ENCODE measurements at places on chromosomes 6 and 20.
A peak's percentile ranks its signal among the peaks of the same experiment; 100 is the strongest.

DNA sequence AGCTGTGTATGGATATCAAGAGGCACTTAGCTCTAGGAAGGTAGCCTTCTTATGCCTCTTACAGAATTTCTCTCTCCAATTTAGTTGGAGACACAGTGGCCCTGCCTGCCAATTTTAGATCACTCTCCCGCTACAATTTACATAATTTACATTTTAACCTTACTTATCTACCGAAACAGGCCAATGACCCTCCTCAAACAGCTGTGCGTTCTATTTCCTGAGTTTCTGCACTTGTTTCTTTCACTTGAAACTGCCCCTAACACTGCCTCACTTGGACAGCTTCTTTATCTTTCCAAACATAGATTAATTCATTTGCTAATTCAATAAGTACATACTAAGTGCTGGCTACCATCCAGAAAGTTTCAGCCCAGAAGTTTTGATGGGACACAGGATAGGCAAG, 52.9 kb upstream of the HDDC2 start:
- DNase-seq, result no peak

- DNase-seq, result no peak
These were observed 33.4 kb downstream of the CTNNBL1 start for GRCh38 chr20:37726971-37727956.

DNA sequence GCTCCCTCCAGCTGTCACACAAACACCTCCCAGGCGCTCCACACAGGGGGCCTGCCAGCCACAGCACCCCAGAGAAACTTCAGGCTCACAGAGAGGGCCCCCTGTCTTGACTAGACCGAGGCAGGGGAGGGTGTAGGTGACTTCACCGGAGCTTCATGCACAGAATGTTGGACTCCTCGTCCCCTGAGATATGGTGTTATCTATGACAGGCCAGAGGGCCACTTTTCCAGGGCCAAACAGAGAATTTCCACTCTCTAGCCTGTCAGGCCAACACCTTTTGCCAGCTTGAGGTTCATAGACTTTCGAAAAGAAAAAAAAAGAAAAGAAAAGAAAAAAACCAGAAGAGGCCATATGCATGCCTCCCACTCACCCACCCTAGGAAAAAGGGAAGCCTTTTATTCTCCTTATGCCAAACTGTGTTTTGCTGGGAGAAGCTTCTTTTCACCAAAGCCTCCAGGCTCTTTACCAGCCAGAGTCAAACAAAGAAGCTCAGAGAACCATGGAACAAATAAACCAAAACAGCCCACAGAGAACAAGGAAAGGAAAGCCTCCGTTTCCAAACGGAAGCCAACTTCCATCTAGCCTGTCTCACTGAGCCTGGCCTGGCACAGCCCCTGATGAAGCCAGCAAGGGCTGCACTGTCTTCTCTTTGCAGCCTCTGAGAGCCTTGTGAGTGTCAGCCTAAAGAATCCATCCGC, 313.2 kb upstream of the JARID2 start:
- no peak for DNase-seq

- no peak for DNase-seq
These were observed 288.8 kb downstream of the BTBD9 start for GRCh38 chr6:38350942-38351341.

GRCh38 chr6:49606721-49607390, 29.8 kb downstream of the RHAG start:
- DNase-seq, result peak; percentile 42

DNA sequence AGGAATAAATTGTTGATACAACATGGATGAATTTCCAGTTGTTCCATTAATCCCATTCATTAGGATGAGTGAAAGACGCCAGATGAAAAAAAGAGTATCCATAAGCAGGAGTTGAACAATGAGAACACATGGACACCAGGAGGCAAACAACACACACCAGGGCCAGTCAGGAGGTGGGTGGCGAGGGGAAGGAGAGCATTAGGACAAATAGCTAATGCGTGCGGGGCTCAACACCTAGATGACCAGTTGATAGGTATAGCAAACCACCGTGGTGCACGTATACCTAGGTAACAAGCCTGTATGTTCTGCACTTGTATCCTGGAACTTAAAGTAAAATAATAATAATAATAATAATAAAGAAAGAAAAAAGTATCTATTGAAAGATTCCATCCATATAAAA, 11.1 kb downstream of the PCED1A start:
- no peak for DNase-seq

GRCh38 chr6:160036790-160037206, 67.9 kb downstream of the IGF2R start:
- DNase-seq, result peak; percentile 77

- DNase-seq, result no peak
These were observed 7.7 kb downstream of the RBM39 start for GRCh38 chr20:35734374-35734773.

GRCh38 chr6:119119989-119120388, 41.5 kb upstream of the FAM184A start:
- no peak for DNase-seq

DNA sequence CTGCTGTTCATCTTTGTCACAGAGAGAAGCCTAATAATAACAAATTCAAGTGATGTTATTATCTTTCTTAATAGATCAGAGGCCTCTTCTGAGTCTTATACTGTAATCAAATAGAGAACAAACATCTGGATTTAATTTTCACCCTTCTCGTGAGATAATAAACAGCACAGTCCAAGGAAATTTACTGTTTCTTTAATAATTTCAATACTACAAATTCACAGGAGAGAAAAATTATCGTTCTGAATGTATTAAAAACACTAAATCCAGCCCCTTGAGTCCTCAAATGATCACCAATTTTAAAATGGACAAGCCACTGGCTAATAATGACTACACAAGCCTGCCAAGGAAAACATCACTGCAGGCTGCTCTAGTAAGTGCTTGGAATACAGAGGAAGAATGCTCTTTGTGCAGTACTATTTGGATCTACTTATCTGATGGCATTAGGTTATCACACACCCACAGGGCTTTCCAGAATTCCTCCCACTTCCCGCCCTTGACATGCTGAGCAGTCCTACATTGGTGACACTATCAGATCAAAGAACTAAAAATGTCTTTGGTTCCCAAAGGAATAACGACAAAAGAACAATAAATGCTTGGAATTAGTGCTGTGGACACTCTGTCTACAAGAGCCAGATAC, 38.1 kb downstream of the SYNE1 start:
- DNase-seq, result no peak

DNA sequence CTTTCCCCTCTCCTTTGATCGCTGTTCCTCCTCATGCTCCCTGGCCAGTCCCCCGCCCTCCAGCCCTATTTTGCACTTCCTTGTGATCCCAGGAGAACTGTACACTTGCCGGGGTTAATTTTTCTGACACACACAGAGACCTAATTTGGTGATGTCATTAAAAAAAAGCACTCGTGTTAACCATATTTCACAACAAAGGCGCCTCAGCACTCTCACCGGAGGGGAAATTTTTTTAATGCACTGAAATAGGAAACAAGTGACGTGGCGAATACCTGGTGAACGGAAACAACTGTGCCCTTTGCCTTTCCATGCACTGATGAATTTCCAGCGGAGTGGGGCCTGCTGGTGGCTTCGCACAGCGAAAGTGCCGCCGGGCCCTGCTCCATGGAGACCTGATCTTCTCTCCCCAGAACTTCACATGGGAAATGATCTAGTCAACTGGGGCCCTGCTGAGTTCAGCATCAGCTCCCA, 53.9 kb upstream of the TAGAP start:
- no peak for DNase-seq

DNA sequence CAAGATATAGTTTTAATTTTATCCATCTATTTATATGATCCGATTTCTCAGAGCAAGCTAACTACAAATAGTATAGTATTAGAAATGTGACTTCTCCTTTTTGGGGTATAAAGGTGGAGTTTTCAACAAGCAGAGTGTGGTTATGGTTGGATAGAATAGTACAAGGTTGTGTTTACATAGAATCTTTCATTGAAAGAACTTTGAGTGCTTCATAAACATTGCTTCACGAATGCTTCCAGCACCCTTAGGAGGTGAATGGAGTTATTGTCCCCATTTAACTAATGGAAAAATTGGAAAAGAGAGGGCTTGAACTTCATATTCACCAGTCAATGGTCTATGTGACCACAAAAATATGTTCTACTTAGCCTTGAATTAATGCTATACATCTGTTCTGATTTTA, 134.1 kb upstream of the CITED2 start:
- no peak for DNase-seq

GRCh38 chr20:3167738-3168078, 5.6 kb downstream of the LZTS3 start:
- no peak for DNase-seq

GRCh38 chr6:5231289-5231688, 29.5 kb downstream of the LYRM4 start:
- no peak for DNase-seq

- DNase-seq, result no peak
These were observed 29.2 kb upstream of the SDCBP2 start for GRCh38 chr20:1357921-1358671.

DNA sequence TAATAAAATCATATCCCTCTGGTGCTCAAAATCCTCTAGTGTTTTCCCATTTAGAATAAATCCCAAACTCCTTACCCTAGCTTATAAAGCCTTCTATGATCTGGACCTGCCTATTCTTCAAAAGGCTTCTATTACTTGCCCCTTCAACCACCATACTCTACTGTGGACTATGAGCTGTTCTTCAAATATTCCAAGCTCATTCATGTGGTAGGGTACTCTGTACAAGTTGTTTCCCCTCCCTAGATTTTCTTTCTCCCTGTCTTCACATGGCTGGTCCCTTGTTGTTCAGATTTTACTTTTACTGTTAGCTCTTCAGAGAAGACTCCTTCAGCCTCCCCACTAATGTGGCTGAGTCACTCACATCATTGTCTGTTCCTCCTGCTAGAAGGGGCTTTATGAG, 193.2 kb downstream of the OGFRL1 start:
- no peak for DNase-seq

DNA sequence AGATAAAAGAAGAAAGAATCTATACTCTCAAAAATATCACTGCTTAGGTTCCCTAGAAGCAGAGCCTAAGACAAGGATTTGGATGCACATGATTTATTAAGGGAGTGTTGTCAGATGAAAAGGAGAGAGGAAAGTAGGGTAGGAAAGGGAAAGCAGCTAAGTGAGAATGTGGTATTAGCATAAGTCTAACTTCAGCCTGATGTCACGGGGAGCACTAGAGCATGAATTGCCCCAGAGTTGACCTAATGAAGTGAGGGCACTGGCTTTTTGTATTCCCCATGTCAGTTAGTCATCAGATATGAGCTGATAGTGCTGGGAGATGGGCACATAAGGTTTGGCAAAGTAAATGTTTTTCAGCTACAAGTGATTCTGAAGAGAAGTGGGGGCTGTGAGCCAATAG, 129.0 kb upstream of the THEMIS start:
- no peak for DNase-seq

GRCh38 chr6:75396005-75396800, 97.4 kb downstream of the FILIP1 start:
- no peak for DNase-seq

DNA sequence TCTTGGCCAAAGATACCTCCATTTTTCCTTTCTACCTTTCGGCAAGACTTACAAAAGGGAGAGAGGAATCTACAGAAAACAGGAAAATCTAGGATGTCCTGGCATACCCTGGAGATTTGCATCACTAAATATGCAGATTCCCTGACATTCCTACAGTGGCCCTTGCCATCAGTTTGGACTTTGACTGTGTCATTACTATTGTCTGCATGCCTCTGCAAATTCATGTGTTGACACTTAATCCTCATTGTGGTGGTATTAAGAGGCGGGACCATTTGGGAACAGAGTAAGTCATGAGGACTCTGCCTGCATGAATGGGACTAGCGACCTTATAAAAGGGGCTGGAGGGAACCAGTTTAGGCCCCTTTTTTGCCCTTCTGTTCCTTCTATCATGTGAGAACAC, 50.5 kb upstream of the DTNBP1 start:
- DNase-seq, result no peak

- no peak for DNase-seq
These were observed 17.1 kb downstream of the TMEM30A start for GRCh38 chr6:75267461-75267860.

DNA sequence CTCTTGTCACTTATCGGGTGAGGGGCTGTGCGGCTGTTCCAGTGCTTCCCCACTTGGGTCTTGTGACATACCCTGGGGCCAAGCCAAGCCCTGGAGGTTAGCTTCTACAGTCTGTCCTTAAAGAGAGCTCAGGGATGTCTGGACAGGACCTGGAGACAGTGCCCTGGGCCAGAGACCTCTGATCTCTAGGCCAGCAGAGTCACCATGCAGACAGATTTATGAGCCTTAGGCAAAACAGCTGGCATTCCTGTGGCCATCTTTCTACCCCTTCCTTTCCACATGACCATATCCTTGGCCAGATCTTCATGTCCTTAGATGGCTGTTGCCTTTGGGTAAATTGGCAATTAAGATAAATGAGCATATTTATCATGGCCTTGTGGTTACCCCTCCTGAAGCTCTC, 678.6 kb downstream of the MAFB start:
- no peak for DNase-seq

DNA sequence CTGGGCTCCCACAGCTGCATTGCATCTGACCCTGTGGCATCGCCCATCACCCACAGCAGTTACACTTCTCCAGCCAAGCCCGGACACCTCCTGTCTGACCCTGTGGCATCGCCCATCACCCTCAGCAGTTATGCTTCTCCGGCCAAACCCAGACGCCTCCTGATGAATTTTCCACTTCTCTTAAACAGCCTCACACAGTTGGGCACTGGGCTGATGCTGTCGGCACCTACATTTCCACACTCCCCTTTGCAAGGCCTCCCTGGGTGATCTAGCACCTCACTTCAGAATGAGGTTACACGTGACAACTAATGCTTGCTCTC, 175.2 kb upstream of the ARID1B start:
- DNase-seq, result no peak

GRCh38 chr6:99940582-99940981, 53.4 kb downstream of the MCHR2 start:
- no peak for DNase-seq

- DNase-seq, result peak; percentile 45
These were observed 60.8 kb downstream of the PRPH2 start for GRCh38 chr6:42661540-42662153.

DNA sequence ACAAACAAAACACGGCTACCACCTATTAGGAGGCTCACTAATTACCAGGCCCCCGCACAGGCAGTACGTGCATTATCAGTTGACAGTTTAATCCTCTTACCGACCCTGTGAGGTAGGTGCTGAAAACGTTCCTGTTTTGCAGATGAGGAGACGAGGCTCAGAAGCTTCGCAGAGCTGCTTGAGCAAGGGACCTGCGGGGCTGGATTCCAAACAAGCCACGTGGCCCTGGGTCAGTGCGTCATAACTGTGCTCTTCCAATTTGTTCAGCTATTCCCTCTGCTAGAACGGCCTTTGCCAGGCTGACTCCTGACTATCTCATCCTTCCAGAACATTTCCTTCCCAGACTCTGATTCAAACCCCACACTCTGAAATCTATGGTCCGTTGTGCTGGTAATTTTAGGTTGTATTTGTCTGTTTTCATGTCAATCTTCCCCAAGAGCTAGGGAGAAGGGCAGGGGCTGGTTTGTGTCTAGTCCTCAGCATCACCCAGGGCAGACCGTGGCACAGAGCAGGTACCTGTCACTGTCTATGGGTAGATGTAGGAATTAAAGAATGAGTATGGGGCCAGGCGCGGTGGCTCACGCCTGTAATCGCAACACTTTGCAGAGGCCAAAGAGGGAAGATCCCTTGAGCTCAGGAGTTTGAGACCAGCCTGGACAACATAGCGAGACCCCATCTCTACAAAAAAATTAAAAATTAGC, 28.8 kb upstream of the TLDC2 start:
- DNase-seq, result no peak

- peak; percentile 77 for DNase-seq
These were observed 66.5 kb downstream of the ILRUN start for GRCh38 chr6:34630040-34630439.

- DNase-seq, result no peak
These were observed 72.9 kb upstream of the AGPAT4 start for GRCh38 chr6:161346717-161347116.
